T-helper 2 cell treated with Interferon-gamma antibody and Interleukin-4, amounts not matched to agents 5 μg/mL and 100 μg/mL, for 36 hours (primary cell): ENCODE measurements at places on chromosomes 2 and 18.

DNA sequence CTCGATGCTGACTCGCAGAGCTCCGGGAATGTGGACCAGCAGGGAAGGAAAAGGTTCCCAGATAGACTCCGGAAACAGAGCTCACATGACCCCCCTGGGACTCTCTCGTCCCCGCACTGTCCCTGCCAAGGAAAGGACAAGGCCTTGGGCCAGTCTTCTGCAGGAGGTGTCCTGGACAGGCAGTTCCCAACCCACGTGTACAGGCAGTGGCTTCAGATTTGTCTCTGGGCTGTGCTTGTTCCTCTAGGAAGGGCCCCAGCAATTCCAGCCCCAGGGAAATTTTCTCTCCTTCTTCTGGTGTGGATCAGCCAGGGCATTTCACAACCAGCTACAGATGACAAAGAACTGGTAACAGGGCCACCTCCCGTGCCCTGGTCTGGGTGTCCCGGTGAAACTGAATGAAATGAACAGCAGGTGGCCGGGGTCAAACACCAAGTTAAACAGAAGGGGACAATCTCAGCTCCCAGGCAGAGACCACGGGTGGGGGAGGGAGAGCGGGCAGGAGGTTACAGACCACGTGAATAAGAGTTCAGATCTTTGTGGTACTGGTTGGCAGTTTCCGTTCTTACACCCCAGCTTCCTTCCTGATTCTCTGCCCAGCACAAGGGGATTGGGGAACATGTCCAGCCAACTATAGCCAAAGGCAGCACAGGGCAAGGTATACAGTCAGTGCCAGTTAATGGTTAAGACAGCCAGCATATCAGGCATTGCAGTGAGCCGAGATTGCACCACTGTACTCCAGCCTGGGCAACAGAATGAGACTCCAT, 52.2 kb upstream of the CAB39 start:
- peak; percentile 63 for DNase-seq

DNA sequence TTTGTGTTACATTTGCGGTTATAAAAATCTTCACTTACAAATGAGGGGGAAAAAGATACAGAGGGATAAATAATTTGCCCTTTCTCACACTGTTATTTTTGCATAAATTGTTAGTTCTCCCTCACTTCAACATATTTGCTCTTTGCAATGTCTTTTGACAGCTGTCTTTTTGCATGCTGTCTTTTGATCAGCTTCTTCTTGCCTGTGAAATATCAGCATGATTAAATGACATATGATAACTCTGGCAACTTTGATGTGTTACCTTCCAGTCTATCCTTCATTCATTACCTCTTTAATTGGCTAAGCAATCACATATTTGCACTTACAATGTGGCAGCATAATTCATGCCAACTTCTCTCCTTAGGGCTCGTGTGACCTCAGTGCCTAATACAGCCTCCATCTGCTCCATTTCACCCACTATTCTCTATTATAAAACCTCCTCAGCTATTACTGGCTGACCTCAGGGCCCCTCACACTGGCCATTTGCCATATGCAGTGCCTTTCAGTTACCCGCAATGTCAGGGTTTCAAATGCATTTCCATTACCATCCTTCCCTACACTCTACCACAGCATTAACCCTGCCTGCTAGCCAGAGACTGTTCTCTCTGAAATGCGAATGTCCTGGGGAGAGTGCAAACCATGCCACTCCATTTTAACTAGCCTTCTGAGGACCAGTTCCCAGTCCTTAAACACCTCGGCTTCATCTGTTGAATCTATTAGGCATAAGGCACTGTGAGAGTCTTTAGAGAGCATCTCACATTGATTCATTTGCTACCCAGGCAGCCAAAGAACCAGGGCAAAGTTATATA, 1056.6 kb upstream of the CHAC2 start:
- no peak for DNase-seq

- no peak for DNase-seq
These were observed 529 bp downstream of the SEMA4C start for GRCh38 chr2:96869281-96869821.

DNA sequence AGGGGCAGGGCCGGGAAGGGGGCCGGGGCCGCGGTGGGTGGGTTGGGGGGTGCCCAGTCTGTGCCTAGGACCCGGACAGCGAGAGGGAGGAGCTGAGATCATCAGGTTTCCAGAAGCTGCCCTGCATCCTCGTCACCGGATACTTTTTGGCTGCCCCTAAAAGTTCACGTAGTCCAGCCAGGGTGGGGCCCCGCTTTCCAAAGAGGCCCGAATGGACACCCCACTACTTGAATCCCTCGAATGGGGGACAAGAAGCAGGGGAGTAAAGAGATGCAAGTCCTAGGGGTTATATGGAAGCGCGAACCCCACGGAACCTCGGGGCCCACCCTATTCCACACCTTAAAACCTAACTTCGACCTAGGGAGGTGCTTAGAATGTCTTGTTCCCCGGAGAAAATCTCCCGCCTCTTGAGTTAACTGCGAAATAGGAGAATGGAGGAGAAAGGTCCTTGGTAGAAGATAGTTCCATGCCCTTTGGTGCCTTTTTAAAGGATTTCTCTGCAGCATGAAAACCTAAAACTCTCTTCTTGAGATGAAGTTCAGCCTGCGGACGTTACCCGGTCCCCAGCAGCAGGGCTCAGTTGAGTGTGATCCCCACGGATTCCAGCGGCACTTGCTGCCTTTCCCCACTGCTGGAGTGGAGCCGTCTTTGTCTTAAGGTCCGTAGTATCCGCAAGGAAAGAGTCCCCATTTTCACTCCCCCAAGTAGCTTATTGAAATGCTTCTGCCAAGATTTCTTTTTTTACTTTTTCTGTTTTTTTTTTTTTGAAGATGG, 2.1 kb upstream of the RNF152 start:
- no peak for DNase-seq

DNA sequence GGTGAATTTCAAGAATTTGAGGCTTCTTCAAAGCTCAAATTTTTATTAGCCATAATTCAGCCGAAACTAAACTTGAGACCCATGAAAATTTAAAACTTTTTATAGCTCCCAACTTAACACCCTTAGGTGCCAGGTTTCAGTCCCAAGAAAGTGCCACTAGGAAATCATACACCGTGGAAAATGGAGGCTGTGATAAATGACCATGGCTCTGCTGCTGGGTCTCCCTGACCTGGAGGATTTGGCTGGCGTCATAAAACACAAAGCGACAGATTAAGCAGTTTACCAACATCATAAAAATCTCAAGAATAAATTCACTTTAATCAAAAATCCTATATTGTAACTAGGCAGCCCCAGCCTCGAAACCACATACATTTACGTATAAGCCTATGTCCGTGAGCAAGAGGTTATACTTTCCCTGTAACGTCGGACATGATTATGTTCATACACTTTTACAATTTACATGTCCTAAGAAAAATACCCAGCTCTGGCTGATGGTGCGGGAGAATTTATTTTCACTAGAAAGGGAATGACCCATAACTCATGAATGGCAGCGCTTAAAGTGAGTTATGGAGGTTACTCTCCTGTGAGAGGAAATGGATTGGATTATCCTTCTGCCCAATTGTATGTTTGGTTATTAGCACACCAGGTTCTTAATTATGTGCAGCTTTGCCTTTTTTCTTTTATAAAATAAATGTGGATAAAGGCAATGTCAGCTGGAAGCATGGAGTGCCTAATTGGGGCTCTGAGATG, 329.4 kb downstream of the AGPS start:
- DNase-seq, result no peak

DNA sequence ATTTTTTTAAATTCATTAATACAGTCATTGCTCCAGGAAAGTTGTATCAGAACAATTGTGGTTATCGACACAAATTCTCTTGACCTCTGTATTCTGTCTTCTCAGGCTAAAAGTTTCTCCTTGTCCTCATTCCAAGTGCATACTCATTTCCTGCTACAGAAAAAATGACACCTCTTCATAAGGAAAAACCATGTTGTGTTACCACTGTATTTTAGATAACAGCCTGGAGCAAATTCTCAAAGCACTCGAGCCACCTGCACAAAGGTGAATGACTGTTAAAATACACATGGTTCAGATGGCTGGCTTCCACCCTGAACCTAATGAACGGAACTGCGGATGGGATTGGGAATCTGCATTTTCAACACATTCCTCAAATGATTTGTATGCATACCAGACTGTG, 586.5 kb downstream of the EPHA4 start:
- no peak for DNase-seq

DNA sequence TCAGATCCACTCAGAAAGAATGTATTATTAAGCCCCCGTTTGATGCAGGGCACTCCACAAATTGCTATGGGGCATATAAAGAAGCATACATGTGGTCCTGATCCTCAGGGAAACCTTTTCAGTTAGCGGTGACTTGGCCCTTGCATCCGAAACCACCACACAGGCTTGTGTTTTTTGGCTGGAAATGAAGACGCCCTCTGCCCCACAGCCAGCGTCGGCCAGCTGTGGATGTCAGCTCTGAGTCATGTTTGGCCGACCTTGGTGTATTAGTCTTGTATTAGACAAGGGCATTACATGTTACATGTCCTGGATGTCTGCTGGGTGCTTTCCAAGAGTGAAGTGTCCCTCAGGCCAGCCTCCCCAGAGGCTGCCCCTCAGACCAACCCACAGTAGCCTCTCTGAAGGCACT, 107.6 kb upstream of the MAP3K20 start:
- no peak for DNase-seq

- no peak for DNase-seq
These were observed 838.7 kb downstream of the CCDC85A start for GRCh38 chr2:57022496-57022895.

GRCh38 chr2:8926356-8926755, 77.1 kb downstream of the MBOAT2 start:
- DNase-seq, result no peak
